Stimulated activated CD8-positive, alpha-beta memory T cell treated with anti-CD3 and anti-CD28 coated beads, Interleukin-2, amount 100 ng/mL, for 48 hours (primary cell): ENCODE measurements at places on chromosomes 5 and 9.

DNA sequence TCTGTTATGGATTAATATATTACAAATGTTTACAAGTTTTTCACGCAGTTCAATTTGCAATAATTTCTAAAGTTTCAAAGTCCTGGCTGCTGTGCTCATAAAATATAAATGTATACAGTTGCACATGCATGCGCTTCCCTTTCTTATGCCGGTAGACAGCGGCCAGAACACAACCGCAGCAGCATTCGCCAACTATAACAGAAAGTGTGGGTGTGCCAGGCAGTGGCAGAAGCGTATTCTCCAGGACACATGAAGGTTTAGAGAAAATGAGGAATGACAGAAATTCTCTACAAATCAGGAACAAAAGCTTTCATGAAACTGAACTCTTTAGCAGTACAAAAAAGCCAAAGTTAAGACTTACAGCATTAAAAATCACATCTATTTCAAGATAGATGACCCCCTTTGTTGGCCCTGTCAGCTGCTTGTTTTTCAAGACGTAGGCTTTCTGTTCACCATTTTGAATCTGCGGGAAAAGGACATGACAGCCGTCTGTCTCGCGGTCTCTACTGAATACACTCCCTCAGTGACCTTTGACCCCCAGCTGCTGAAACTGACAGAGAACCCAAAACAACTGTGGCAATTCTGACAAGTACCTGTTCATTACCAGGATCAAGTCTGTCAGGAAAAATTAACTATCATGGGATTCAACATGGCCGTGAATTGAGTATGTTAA, 252.2 kb downstream of the SLF1 start:
- DNase-seq: no peak

DNA sequence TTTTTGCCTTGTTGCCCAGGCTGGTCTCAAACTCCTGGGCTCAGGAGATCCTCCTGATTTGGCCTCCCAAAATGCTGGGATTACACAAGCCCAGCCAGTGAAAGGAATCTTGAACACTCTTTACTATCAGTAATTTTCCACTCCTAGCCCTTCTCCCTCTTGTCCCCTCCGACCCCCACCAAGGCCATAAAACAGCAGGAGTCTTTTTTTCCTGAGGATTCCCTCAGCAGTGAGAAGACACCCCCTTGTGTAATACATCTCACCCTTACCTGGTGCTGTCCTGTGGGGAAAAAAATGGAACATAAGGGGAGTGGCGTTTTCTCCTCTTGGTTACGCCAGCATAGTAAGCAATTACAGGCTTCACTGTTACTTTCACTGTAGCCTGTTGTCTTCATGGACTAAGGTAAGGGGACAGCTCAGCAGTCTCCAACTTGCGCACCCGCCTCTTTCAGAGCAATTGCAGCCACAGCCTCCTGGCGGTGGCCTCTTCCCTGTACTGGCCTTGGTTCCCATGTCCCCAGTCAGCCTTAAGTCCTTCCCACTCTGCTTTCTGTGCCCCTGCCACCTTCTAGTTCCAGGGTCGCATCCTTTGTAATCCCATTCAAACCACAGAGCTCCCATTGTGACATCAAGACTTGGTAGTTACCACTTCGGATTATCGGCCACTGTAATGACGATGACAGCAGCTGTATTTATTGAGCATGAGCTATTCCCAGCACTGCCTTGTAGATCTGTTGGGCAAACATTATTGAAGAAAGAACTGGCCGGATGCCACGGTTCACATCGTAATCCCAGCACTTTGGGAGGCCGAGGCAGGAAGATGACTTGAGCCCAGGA, 10.0 kb downstream of the NAIF1 start:
- DNase-seq: no peak

- no peak for DNase-seq
Measured at GRCh38 chr9:135512904-135513303, 8.3 kb upstream of the LCN1 start.

GRCh38 chr9:7930613-7931012, 131.0 kb upstream of the DMAC1 start:
- DNase-seq: no peak

DNA sequence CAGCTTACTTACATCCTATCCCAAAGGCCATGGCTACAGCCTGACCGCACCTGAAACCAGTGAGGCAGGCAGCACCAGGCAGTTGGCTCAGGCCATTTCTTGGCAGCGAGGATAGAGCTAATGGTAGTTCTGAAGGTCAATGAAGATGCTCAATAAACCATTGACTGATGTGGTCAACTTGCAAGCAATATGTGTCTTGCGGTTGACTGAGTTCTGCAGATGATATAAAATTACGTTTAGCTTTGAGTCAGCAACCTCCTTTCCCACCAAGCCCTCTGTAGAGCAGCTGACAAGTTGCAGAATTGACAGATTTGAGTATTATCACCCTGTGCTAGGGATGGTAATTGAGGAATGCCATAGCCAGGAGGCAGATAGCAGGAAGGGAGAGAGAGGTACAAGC, 189.0 kb upstream of the PUM3 start:
- no peak for DNase-seq

DNA sequence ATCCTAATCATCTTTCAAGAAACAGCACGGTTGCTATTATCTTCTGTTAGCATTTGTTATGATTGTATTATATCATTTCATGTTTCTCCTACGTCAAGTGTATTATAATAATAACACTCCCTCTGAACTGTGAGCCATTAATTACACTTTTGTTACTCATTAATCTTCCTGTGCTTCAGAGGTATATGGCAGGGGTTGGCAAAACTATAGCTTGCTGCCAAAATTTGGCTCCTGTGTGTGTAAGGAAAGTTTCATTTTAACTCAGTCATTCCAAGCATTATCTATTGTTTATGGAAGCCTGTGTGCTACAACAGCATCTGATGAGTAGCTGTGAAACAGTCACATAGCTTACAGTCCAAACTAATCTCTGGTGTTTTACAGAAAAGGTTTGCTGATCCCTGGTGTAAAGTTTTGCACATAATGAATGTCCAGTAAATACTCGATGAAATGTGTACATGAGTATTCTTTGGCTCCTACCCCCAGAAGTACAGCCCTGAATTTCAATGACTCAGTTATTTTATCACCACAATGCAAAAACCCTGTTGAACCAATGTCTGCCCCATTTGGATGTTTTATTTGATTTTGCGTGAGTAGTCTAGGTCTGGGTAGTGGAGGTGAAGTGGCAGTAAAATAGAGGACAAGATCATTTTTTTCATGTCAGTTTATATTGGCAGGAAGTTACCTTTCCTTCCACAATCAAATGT, 648.2 kb downstream of the MAT2B start:
- DNase-seq: no peak

- DNase-seq: no peak
Measured at GRCh38 chr9:132516911-132517310, 65.5 kb upstream of the BARHL1 start.

GRCh38 chr5:343461-344401, 22.2 kb downstream of the AHRR start:
- no peak for DNase-seq

- DNase-seq: no peak
Measured at GRCh38 chr9:136257381-136258298, 12.0 kb upstream of the QSOX2 start.

GRCh38 chr9:121853617-121854395, 202.4 kb downstream of the DAB2IP start:
- no peak for DNase-seq

DNA sequence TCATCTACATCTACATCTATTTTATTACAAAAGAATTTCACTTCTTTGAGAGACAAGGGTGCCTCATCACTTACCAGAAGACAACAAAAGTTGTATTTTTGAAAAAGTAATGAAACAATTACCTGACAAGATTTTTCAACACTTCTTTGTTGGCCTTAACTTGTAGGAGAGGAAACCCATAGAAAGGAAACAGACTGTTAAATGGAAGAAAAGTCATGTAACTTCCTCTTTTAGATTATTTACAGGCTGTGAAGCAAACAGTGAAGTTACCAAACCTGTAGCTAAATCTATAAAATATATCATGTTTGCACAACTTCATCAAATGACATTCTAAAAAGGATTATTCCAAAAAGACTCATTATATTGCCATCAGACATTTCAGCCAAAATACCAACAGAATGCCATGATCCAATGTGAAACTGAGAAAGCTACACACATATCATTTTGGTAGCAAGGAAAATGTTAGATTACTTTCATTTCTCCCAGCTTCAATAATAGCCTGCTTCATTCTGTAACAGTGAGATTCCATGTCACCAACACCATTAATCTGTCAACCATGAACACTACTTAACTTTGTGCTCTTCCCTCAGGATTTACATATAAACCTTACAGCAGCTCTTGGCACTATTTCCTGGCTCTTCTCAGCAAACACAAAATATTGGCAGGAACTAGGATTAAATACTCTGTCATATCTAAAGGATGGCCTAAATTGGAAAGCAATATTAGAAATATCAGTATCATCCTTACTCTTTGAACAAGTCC, 122.5 kb downstream of the MCTP1 start:
- DNase-seq: no peak

DNA sequence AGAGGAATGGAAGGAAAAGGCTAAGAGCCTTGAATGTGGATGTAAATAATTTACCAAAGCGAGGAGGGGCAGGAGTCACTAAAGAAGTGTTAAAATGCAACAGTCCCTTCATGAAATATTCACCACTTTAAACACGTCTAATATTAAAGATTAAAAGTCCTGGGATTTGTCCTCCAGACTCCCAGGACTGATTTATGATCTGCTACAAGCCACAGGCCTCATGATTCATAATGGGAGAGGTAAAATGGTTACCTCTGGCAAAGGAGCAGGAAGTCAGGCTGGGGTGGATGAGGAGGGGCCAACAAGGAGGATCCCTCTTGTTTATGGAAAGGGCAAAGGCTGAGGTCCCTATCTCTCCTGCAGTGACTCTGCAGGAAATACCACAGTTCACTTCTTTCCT, 292.4 kb downstream of the TRIM32 start:
- no peak for DNase-seq

GRCh38 chr9:118761016-118761790, 608.0 kb downstream of the BRINP1 start:
- no peak for DNase-seq

GRCh38 chr9:121989010-121989409, 104.1 kb downstream of the TTLL11 start:
- no peak for DNase-seq

GRCh38 chr5:175223291-175223690, 220.7 kb downstream of the DRD1 start:
- DNase-seq: no peak

DNA sequence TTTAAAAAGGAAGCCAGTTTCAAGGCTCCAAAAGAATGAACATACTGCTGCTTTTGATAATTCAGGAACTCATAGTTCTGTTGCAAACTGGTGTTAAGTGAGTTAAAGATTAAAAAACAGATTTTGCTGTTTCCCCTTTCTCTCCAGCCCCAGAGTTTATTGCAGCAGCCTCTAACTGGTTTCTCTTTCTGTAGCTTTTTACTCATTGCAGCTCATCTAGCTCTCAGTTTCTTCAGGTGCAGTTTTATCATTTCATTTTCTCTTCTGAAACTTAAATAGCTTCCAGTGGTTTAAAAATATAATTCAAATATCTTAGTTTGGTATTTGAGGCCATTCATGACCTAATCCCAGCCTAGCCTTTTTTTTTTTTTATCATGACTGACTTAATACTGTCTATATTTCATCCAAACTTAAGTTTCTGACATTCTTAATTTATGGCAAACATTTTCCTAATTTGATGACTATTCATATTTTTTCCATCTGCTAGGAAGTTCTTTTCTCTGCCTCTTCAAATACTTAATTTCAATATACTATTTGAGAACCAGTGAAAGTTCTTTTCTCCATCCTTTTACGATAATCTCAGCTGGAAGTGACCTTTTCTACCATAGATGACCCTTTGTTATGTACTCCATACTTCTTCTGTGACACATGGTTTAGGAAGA, 252.7 kb upstream of the GRIA1 start:
- no peak for DNase-seq

DNA sequence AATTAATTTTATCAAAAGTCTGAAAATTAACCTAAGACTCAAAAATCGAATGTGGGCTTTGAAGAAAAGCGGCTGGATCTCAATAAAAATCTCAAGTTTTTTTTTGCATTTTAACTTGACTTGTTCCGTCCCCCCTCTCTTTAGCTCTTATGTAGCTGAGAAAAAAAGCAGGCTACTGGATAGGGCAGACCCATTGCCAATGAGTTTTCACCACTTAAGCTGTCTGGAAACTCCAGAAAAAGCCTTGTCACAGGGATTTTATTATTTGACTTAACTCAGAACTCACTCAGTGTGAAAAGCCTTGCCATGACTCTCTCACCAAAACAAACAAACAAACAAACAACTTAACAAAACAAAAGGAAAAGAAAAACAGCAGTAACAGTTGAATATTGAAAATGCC, 247.4 kb downstream of the CDH9 start:
- DNase-seq: no peak

- no peak for DNase-seq
Measured at GRCh38 chr9:133888048-133888808, 103.9 kb downstream of the VAV2 start.

- DNase-seq: no peak
Measured at GRCh38 chr5:151240924-151241635, 11.9 kb upstream of the GM2A start.

DNA sequence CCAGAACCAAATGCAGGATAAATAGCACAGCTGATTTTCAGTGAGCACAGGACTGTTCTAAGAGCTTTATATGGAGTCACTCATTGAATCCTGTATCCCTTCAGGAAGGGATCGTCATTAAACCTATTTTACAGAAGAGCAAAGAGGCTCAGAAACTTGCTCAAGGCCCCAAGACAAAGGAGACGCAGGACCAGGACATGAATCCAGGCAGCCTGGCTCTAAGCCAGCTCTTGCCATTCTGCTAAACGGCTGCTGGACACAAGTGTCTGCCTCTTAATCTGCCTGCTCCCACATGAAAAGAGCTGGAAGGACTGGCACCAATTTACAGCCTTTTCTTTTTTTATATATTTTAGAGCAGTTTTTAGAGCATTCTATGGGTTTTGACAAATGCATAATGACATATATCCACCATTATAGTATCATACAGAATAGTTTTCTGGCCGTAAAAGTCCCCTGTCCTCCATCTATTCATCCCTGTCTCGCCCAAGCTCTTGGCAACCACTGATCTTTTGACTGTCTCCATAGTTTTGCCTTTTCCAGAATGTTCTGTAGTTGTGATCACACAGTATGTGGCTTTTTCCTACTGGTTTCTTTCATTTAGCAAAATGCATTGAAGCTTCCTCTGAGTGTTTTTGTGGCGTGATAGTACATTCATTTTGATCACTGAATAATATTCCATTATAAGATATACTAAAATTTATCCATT, 37.5 kb downstream of the RETREG1 start:
- no peak for DNase-seq

- DNase-seq: no peak
Measured at GRCh38 chr5:103918668-103919367, 356.2 kb upstream of the NUDT12 start.

GRCh38 chr5:143921525-143922311, 109.8 kb downstream of the HMHB1 start:
- no peak for DNase-seq

DNA sequence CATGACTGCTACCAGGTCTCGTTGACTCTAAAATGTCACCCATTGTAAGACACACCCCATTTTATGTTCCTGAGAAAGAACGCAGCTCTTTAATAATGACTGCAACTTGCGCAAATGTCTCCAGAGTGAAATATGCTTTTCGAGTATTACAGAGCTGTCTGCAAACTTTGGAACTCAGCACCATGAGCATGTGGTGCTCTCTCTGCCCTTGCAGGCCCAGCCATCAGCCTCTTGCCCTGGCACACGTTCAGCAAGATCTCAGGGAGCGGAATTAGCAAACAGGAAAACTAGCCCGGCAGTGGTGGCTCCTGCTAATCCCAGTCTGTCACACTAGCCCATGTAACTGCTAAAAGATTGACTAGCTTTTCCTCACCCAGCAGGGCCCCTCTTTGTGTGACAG, 114.5 kb upstream of the SLC1A3 start:
- no peak for DNase-seq
